ENCODE measurements at places on chromosomes 1 and 21.

DNA sequence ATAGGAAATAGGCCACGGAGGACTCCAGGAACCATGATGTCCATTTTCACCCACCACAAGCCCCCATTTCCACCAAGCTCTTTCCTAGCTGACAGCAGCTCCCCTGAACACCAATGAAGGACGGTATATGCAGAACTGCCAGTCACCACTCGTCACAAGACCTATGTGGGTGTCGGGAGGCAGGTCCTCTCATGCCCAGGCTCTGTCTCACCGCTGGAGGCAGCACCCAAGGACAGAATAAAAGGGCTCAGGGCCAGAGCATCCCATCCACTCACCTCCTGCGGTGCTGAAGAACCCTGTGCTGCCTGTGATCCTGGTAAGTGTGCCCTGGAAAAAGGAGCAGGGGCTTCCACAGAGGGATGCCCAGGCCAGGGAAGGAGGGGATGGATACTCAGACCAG is at the start of gene LCE1F:
TSS of gene LCE1F (plus strand) at position 266 of the 400 bp plus-strand sequence. CDS start 1,232 bp downstream, outside the sequence.
- no peak for DNase-seq

GRCh38 chr1:234743791-234744611 is 134.0 kb upstream of the IRF2BP2 start:
- DNase-seq: no peak

- DNase-seq: no peak
Measured at GRCh38 chr1:186681801-186682200, 1.6 kb upstream of the PTGS2 start.

DNA sequence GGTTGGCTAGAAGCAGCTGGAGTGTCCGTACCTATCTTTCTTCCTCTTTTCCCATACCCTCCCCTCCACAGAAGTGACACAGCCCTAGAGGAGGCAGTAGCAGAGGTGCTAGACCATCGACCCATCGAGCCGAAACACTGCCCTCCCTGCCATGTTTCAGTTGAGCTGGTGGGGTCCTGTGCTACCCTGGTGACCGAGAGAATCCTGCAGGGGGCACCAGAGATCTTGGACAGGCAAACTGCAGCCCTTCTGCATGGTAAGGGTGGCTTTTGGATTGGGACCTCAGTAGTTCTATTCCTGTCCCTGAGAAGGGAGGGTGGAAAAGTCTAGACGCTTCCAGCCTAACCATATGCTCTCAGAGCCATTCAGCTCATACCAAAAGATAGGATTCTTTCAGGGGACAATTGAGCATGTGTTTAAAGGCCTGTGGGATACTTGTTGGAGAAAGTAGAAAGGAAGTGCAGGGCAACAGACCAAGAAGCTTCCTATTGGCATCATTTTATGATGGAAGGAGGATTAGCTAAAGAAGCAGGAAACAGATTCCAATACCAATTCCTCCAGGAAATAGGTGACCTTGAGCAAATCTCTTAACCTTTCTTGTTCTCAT is 11.7 kb upstream of the BNIPL start:
- peak; percentile 74 for DNase-seq

DNA sequence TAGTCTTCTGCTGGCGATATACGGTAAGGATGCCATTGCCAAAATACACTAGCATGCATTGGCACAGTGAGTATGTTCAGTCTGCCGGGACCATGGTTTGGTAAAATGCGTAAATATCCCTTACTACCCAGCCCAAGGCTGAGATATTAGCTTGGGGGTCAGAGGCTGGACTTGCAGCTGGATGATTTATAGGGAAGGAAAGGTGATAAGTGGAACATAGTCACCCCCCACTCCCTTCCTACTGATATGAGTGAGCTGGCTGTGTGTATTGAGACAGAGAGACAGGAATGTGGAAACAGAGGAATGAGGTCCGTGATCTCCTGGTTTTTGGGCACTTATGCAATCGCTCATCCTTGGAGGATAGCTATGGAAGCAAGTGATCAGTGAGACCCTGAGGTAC is 642.8 kb downstream of the KCNT2 start:
- DNase-seq: no peak

DNA sequence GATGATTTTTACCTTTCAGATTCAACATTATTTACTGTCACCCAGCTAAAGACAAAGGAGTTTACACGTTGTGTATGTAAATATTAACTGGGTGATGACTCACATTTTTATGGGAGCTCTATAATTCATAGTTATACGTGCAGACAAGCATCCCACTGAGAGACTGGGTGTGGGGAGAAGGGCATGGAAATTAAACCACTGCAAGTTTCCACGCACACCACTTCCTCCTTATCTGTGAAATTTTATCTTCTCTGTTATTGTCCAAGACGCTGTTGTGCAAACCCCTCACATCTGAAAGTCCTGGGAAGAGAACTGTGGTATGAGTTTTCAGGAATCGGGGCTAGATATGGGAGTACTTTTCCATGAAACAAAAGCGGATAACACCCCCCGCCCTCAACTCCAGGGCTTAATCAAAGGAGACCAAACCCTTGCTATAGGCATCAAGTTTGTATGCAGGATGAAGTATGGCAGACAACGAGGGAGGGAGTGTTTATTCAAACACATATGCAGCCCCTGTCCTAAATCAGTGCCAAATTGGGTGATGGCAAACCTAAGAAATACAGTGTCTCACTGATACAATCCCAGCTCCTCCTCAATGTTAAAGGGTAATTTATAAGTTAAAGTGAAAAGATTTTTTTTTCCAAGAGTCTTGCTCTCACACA is 23.3 kb upstream of the DPT start:
- DNase-seq: no peak

- no peak for DNase-seq
Measured at GRCh38 chr1:213369465-213369864, 318.4 kb downstream of the RPS6KC1 start.

- no peak for DNase-seq
Measured at GRCh38 chr1:51910221-51911000, 31.9 kb upstream of the NRDC start.

DNA sequence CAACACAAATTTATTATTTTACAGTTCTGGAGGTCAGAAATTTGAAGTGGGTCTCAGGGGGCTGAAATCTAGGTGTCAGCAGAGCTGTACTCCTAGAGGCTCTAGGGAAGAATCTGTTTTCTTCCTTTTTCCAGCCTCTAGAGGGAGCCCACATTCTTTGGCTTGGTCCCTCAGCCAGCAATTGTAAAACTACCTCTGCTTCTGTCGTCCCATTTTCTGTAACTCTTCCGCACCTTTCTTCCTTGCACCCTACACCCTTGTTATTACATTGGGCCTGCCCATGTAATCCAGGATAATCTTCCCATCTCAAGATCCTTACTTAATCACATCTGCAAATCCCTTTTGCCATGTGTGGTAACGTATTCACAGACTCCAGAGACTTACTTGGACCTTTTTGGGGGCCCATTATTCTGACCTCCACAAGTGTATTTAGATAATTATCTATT is 24.8 kb upstream of the THEM4 start:
- DNase-seq: no peak
